Erythroblast (primary cell): ENCODE measurements at places on chromosomes 1 and 21.

DNA sequence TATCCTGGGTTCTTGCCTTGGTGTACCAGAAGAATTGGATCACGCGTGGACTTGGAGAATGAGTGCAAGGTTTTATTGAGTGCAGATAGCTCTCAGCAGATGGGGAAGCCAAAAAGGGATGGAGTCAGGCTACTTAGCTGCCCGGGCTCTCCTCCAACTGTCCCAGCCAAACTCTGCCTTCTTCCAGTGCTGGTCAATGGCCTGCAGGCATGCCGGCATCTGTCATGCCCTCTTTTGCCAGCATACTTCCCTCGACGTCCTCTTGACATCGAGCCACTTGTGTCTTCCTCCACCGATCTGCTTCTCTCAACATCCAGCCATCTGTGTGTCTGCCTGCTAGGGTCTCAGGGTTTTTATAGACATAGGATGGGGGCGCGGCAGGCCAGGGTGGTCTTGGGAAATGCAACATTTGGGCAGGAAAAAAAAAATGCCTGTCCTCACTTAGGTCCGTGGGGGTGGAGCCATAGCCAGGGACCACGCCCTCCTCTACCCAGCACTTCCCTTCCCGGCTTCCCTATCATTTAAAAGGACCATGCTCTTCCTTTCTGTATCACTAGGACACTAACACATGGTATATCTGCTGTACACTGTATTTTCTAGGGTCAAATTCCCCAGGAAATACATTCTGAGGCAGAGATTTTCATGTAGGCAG lies 47.0 kb upstream of the BCAR3 start:
- DNase-seq, result no peak

DNA sequence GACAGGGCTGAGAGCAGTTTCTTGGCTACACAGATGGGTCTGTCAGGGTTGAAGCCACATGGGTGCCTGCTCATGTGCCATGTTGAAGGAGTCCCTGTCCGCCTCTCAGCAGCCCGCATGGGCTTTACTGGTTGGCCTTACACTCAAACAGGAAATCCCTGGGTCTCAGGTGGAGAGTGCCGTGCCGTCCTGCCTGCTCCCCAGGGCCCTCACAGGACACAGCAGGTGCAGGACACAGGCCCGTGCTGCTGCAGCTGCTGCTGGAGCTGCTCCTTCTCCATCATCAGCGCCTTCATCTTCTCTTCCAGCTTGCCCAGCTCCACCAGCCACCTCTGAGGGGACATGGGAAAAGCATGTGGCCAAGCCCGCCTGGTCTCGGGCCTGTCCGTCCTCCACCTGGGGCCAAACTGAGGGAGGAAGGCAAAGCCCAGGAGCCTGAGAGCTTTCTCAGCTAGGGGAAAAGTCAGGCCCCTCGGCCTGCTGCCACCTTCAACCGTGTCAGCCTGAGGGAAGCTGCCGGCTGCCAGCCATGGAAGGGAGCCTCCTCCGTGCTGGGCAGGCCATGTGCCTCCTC lies 5.5 kb downstream of the SLFNL1 start:
- DNase-seq, result no peak

GRCh38 chr1:114216431-114217173 lies 62.9 kb upstream of the SYT6 start:
- no peak for DNase-seq

GRCh38 chr1:31420716-31421115 lies 7.7 kb downstream of the SERINC2 start:
- DNase-seq, result no peak

DNA sequence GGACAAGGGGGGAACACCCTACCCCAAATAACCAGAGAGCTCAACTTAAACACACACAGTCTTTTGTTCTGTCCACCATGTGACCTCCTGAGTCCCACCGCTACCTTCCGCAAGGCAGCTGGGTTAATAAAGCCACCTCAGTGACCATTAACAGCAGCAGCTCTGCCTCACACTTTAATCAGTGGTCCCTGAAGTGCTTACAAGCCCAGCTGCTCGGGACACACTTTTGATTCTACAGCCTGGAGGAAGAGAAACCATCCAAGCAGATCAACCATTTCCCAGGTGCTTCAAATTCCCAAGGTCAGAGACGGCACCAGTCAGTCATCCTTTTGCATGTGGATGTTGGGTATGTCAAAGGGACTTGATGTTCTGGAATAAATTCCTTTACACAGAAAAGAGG lies 70.1 kb downstream of the KCNJ15 start:
- DNase-seq, result no peak

DNA sequence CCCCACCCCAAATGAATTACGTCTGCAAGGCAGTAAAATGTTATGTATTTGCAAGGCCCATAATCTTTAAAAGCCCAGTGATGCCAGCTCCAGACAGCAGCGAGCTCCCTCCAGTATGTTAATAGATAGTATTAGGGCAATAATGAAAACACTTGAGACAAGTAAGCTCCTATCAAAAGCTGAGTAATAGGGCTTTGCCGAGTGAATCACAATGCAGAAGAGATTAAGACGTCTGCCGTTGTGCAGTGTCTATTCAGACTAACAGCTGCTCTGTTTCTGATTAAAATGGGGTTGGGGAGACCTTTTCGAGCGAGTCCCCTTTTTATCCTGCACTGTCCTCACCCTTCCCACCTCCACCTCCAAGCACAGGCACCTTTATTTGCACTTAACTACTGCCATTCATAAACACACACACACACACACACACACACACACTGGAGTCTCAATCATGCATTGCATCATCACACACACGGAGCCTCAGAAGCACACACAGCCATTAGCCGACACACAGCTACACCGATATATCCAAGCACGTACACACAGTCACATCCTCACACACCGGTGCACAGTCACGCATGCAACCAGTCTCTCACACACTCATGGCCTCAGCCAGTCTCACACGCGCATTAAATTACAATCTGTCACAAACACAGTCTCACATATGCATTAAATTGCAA lies 46.0 kb upstream of the FOXO6 start:
- DNase-seq, result no peak

- no peak for DNase-seq
Observed at GRCh38 chr1:166032572-166033371, 134.0 kb downstream of the FAM78B start.

GRCh38 chr1:117060441-117061317 lies 553 bp downstream of the TTF2 start:
- DNase-seq, result peak; percentile 69

GRCh38 chr1:38724160-38725131 lies 135.1 kb downstream of the RRAGC start:
- DNase-seq, result no peak

- DNase-seq, result no peak
Observed at GRCh38 chr1:63366908-63367214, 566 bp upstream of the ALG6 start.

GRCh38 chr1:27616441-27616840 lies 12.5 kb upstream of the AHDC1 start:
- DNase-seq, result no peak

- DNase-seq, result no peak
Observed at GRCh38 chr1:26526287-26526686, 3.3 kb upstream of the RPS6KA1 start.

DNA sequence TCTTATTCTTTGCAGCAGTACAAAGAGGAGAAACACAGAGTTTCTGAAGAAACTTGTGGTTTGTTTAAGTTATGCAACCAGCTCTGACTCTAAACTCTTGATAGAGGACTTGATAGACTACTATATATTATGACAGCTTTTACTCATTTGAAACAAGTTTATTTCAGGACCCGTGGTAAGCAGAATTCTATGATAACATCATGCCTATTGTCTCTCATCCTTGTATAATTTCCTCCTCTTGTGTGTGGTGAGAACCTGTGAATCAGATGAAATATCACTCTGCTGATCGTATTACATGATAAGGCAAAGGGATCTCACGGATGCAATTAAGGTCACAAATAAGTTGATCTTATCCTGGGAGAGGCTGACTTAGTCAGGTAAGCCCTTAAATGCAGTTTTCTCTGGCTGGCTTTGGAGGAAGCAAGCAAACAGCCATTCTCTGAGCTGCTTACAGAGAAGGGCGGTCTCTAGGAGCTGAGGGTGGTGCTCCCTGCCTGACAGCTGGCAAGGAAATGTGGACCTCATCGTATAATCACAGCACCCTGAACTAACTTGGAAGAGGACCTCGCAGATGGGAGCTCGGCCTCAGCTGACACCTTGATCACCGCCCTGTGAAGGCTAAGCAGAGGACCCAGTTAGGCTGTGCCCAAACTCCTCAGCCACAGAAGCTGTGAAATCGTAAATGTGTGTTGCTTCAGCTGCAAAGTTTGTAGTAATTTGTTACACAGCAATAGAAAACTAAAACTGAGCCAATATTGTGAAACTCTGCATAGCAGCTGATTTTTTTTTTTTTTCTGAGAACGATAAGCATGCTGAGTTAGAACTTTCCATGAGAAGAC lies 151.1 kb upstream of the DPT start:
- no peak for DNase-seq

- no peak for DNase-seq
Observed at GRCh38 chr1:245361951-245362350, 207.2 kb downstream of the KIF26B start.
